ENCODE measurements at places on chromosomes 2 and 18.

DNA sequence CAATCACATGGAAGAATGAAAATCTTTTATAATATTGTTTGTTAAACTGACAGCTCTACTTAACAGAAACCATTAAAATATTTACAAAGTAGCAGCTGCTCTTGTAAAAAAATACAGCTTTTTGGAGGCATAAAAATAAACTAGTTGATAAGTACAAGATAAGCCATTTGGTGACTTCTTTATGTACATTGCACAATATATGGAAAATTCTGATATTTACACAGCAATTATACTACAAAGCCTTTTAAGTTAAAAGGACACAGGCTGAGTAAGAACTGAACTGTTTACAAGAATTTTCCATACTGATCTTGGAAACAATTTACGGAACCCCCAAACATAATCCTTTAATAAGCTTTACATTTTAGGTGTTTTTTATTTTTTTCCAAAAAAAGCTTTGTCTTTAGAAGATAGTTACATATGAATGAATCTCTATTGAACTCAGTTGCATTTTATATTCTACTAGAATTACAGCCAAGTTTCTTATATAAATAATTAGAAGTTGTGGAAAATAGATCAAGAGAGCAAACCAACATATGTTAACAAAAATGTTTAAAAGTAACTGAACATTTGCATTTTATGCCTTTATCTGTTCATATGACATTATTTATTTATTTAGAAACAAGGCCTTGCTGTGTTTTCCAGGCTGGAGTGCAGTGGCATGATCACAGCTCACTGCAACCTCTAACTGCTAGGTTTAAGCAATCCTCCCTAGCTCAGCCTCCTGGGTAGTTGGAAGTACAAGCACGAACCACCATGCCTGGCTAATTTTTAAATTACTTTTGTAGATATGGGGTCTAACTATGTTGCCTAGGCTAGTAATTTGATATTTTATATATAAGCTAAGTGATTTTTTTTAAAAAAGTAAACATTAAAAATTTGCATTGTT lies 142.5 kb downstream of the OTX1 start:
- no peak for DNase-seq

DNA sequence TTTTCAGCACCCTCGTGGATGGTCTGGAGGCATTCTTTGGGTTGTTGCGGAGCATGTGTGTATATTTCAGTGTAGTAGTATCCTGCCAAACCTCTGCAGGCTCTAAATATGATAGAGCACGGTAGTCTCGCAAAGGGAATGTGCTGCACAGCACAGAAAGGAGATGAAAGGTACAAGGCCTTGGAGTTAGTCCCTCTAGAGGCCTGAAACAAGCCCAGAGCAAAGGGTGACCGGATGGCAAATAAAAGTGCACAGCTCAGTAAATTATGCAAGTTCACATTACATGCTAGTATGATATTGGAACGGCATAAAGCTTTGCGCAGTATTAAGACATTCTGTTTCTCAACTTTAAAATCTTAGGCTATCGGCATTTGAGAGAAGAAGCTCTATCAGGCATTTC lies 294.5 kb upstream of the REV1 start:
- DNase-seq = no peak

DNA sequence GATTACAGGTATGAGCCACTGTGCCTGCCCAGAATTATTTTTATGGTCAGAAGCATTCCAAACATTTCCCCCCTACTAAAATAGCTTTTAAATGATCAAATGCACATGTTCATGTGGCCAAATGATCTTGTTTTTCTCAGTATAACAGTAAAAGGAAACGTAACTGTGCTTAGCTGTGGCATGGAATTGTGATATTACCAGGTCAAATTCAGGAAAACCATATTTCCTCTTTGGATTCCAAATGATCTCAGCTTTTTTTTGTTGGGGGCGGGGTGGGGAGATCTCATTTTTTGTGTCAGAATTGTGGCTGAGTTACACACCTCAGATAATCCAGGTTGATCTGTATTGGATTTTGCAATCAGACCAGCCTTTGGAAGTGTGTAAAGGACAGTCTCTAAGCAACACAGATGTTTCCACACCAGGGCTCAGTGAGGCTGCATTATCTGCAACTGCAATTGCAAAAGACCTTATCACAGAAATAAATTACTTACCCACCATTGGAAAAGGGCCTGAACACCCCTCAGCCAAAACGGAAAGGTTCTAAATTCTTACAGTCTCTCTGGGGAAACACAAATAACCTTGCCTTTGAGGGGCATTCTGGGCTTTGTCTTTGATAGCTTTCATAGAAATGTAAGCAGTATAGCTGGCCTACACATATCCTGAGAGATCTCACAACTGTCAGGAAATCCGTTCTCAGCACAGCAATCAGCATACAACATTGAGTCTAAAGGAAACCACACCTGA lies 8.4 kb downstream of the CASP10 start:
- peak; percentile 43 for DNase-seq

- no peak for DNase-seq
Measured at GRCh38 chr18:34352385-34353163, 127.9 kb upstream of the NOL4 start.

DNA sequence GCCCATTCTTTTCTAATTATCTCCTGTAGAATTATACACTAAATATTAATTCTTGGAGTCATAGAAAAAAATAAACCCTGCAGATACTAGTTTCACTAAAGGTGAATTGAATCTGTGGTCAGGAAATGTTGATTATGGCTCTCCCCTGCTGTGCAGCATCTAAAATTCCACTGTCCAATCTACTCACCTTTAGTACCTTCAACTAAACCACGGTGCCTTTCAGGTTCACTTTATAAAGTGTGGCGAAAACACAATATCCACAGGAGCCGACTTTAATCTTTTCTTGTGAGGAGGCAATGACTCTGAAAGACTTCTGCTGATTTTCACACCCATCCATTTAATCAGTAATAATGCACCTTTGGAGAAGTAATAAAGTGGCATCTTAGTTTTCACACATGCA lies 402.3 kb downstream of the THSD7B start:
- DNase-seq = no peak

DNA sequence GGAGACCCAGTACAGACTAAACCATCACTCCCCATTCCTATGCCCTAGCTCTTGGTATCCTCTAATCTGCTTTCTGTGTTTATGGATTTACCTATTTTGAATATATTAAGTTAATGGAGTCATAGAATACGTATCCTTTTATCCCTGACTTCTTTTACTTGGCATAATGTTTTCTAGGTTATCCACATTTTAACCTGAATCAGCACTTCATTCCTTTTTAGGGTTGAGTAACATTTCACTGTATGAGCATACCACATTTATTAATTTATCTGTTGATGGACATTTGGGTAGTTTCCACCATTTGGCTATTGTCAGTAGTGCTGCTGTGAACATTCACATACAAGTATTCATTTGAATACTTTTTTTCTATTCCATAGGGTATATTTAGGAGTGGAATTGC lies 157.3 kb upstream of the CTNNA2 start:
- no peak for DNase-seq

DNA sequence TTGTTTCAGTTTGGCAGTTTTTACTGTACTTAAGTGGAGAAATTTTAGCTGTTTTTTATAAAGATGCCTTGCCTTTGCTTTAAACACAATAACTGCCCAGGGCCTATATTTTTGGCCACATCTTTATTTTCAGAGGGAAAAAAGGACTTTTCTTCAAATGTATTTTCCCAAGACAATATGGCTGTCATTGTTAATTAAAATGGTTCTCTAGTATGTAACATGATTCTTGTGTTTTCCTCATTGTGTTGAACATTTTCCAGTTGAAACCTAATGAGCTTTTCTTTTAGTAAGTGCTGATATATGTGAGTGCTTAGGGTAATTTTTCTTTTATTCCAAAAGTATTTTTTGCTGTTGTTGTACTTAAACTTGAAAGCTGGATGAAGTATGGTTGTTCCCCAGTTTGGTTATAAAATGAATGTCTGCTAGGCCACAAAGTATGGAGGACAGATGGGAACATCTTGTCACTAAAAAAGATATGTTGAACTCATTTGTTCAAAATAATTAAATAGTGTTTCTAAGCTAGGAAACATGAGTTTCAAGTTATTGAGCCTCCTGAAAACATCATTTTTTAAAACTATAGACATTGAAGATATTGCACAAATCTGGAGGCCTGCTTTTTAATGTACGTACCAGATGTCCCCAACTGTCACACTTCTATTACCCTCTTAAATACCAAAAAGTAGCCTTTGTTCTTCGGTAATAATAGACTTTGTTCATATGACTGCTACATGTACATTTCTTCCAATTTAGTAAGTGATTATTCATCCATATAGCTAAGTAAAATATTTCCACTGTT lies 147.5 kb upstream of the DAPL1 start:
- DNase-seq = no peak

- DNase-seq = no peak
Measured at GRCh38 chr2:174331595-174332216, 3.0 kb upstream of the SP9 start.

- no peak for DNase-seq
Measured at GRCh38 chr2:113111823-113112287, 15.5 kb upstream of the IL1RN start.

- no peak for DNase-seq
Measured at GRCh38 chr2:120293096-120294007, 40.7 kb downstream of the RALB start.

GRCh38 chr2:62216616-62217015 lies 20.7 kb downstream of the B3GNT2 start:
- DNase-seq = no peak

GRCh38 chr2:179691235-179691634 lies 170.2 kb downstream of the ZNF385B start:
- no peak for DNase-seq

DNA sequence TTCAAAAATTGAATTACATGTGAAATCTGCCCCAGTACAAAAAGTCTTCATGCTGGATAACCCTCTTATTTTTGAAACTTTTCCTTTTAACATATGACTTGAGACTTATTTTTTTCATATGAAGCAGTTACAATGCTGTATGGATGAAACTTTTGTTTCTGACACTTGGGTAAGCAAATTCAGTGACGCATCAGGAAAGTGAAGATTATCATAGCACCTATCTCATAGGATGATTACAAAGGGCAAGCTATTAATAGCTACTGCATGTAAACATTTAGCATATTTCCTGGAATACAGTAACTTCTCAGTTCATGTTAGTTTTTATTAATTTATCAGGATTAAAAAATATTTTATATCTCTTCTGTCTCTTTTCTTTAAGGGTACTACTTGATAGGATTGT lies 1109.2 kb downstream of the LRP1B start:
- no peak for DNase-seq

DNA sequence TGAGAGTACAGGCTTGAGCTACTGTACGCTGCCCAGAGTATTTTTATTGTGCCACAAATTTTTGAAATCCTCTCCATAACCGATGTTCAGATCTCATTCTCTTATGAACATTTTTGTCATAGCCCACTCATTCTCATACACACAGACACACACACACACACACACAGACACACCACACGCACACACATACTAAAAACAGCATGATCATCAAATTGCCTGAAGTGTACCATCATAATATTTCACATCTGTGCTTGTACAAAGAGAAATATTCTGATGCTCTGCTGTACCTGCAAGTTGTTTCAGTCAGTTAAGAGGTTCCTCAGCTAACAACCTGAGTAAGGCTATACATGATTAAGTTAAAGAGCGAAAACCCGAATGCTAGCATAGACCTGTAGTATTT lies 95.1 kb downstream of the LRRTM1 start:
- DNase-seq = no peak

- no peak for DNase-seq
Measured at GRCh38 chr18:54358495-54359040, 862 bp downstream of the C18orf54 start.

DNA sequence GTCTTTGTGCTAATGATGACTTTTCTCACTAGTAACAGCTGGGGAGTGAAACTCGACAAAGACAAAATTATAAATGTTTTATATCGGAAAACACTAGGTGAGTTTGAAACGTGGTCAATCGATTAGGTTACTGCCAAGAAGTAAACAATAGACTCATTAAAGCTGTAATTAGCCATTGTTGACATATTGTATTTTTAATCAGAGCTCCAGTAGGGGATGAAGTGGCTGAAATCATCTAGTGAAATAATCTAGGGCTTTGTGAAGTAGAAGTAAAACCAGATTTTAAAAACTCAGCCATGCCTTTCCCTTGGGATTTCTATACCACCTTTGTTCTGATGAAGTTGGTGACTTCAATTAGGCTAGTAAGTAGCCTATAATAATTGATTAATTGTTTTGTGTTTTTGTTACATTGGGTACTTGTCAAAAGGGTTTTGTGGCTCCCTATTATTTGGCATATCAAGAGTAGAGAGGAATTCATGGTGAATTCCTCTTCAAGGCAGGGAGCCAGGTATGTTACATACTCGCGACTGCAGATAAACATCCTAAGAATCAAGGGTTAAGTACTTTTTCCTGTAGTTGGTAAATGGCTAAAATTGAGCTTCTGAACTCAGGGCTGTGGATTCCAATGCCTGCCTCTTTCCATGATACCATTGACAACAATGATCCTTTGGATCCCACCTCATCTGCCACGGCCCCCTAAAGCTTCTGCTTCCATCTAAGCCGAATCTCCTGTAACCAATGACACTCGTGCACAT lies 31.6 kb downstream of the RAB27B start:
- no peak for DNase-seq

GRCh38 chr2:71422786-71423185 lies 30.6 kb upstream of the DYSF start:
- no peak for DNase-seq

DNA sequence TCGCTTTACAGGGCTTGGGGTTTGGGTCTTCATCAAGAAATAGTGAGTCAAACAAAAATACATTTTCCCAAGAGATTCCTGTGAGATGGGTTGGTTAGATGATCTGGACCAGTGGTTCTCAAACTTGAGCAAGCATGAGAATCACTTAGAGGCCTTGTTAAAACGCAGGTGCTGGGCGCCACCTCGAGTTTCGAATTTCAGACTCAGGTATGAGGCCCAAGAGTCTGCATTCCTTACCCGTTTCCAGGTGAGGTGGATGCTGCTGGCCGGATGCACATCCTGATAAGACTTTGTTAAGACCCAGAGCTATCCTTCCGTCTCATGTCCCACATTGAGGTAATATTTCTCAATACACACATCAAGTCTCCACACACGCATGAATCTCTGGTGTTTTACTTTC lies 707.8 kb upstream of the SALL3 start:
- no peak for DNase-seq

DNA sequence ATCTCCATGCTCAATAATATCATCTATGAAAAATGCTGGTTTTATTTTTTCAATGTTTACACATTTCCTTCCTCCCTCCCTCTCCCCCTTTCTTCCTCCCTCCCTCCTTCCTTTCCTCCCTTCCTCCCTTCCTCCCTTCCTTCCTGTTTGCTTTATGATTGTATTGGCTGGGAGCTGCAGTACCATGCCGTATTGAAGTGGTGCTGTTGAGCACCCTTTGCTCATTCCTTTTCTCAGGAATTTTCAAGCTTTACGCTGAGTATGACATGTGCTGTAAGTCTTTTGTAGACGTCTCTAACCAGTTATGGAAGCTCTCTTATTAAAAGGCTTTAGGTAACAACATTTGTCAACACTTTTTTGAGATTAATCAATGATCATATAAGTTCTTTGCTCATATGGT lies 100.4 kb downstream of the SNTG2 start:
- DNase-seq = no peak

GRCh38 chr2:214310319-214310718 lies 100.5 kb upstream of the VWC2L start:
- DNase-seq = no peak

Data from activated CD4-positive, alpha-beta T cell treated with anti-CD3 and anti-CD28 coated beads, Interleukin-2, Interleukin-4, amounts not matched to agents 100 ng/mL and 50 ng/mL, durations not matched to agents 16 hours and 8 hours (primary cell).